Effector CD8-positive, alpha-beta T cell (primary cell): ENCODE measurements at places on chromosomes 13 and 19.
A peak's percentile ranks its signal among the peaks of the same experiment; 100 is the strongest.

- no peak for DNase-seq
Observed at GRCh38 chr19:17156947-17157302, 58.2 kb upstream of the USE1 start.

DNA sequence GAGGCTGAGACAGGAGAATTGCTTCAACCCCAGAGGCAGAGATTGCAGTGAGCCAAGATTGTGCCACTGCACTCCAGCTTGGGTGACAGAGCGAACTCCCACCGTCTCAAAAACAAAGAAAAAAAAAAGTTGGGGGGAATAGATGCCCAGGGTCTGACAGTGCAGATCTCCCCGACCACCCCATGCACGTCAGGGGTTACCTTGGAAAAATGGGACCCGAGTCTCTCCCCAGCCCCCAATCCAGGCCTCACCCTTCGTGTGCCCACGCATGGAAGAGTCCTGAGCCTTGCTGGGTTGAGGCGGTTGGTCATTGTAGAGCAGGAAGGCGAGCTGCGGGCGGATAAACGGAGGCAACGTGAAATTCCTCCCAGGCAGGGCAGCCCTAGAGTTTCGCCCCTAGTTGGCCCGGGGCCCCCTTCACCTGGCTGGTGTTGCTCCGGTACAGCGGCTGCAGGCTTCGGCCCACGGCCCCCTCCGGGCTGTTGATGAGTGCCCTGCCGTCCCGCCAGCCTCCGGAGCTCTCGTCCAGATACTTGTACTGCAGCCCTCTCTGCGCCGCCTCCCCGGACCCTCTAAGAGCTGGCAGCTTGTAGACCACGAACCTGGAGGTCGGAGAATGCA lies 588 bp downstream of the DNASE2 start:
- no peak for DNase-seq

DNA sequence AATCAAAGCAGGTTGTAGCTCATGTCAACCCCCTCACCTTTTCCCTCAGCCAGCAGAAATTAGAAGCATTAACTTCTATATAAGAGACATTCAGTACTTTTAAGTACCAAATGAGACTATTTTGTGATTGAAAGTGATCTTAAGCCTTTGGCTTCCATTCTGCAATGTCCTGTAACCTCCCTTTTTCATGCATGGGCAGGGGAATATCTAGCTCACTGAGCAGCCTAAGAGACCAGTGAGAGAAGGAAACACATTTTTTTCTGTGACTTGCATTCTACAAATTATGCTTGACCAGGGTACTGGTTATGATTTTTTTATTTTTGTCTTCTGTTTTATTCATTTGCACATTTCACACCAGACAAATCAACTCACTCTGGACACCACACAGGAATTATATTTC lies 369.6 kb downstream of the KCTD12 start:
- DNase-seq = no peak

DNA sequence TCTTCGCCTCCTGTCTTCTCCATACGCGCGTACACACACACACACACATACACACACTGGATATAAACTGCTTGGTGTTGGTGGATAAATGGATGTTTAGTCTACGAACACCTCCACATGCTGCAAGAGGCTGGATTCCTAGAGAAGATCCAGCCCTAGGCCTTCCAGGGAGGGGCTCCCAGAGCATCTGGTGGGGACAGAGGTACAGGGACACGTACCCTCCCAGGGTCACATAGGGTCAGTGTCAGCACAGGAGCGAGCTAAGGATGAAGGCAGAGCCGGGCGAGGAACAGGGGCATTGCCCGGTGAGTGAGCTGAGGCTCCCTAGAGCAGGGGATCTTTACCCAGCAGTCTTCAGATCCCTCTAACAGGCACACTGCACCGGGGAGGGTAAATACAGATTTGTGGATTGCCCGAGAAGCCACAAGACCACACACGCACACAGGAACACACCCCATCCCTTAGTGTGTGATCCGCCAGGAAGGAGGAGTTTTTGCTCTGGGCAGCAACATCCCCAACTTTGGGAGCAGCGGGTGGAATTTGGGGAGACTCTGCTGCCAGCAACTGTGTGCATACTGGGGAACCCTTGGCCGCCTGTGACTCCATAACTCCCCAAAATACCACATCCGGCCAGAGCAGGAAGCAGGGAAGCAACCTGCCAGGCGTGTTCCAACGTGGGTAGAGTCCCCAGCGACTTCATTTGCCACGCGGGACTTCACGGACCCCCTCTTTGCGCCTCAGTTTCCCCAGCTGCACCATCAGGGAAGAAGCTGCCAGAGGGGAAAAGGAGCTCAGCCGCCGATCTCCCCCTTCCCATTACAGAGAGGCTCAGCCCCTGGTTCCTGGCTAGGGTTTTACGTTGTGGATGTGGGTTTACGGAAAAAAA lies 5.8 kb upstream of the TLE2 start:
- DNase-seq = no peak

DNA sequence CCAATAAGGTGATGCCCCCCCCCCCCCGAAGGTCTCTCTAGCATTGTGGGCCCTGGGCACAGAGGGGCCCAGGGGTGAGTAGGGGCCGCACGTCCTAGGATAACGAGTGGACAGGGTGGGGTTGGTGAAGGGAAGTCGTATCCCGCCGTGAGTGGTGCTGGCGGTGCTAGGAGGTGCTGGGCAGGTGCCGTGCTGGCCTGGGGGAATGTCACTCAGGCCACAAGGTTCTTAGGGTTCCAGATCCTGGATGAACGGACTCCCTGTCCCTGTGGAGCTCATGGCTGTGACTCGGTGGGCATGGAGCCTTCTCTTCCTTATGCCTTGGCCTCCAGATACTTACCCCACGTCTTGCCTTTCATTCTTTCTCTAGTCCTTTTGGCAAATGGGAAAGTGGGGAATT lies 157.4 kb upstream of the SOX1 start:
- no peak for DNase-seq

GRCh38 chr19:2382530-2383222 lies 22.6 kb downstream of the TMPRSS9 start:
- DNase-seq = no peak

GRCh38 chr19:18173572-18174288 lies at the start of gene IFI30:
TSS of gene IFI30 (plus strand) at chr19:18173813. CDS start at chr19:18173842, 29 bp downstream.
- DNase-seq = peak; percentile 40

DNA sequence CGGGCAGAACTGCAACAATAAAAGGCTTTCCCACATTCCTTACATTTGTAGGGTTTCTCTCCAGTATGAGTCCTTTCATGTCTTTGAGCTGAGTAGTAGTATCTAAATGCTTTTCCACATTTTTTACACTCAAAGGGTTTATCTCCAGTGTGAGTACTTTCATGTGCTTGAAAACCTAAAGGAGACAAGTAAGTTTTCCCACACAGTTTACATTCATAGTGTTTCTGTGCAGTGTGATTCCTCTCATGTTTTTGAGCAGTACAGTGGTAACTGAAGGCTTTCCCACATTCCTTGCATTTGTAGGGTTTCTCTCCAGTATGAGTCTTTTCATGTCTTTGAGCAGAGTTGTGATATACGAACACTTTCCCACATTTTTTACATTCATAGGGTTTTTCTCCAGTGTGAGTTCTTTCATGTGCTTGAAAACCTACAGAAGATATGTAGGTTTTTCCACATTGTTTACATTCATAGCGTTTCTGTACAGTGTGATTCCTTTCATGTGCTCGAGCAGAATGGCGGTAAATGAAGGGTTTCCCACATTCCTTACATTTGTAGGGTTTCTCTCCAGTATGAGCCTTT lies 47.0 kb downstream of the ZNF44 start:
- no peak for DNase-seq

DNA sequence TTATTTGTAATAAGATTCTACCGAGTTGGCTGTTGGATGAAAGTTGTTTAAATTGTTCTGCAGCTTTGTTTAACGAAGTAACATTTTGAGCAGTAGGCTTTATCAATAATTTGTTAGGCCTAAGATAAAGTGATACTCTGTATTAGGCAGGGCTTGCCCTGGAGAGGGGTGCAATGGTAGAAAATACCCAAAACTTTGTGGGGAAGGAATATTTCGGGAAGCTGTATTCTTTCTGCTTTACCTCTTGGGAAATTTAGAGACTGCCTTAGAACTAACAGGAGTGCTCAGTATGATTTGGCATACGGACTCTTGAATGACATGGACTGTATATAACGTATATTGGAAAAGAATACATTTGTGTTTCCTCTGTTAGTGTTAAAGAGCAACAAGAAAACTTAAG lies 2.5 kb downstream of the PDS5B start:
- DNase-seq = no peak

DNA sequence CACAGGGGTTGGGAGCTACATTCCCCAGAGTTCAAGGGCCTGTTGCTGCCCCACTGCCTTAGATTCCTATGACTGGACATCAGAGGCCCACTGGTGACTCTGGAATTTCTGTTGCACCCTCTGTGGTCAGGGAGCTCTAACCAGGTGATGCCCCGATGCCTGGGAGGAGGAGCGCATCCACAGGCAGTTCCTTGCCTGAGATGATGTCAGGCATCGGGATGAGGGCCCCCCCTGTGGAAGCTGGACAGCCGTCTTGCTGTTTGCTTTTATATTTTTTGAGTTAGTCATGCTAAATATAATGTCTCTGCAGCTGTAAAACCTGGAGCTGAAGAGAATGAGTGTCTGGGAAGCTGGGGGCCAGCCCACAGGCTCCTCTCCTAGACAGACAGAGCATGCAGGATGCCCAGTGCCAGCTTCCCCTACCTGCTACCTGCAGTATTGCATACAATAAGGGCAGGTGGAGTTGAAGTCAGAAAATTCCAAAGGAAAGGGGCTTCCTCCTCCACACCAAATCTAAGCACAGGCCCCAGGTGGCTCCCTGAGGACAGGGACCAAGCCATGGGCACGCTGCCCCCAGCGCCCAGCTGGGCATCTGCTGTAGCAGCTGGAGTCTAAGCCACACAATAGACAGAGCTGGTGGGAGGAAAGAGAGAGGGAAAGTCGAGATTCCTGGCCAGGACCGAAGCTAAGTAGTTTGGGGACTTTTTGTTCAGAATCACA lies 16.2 kb downstream of the COL4A2 start:
- no peak for DNase-seq

DNA sequence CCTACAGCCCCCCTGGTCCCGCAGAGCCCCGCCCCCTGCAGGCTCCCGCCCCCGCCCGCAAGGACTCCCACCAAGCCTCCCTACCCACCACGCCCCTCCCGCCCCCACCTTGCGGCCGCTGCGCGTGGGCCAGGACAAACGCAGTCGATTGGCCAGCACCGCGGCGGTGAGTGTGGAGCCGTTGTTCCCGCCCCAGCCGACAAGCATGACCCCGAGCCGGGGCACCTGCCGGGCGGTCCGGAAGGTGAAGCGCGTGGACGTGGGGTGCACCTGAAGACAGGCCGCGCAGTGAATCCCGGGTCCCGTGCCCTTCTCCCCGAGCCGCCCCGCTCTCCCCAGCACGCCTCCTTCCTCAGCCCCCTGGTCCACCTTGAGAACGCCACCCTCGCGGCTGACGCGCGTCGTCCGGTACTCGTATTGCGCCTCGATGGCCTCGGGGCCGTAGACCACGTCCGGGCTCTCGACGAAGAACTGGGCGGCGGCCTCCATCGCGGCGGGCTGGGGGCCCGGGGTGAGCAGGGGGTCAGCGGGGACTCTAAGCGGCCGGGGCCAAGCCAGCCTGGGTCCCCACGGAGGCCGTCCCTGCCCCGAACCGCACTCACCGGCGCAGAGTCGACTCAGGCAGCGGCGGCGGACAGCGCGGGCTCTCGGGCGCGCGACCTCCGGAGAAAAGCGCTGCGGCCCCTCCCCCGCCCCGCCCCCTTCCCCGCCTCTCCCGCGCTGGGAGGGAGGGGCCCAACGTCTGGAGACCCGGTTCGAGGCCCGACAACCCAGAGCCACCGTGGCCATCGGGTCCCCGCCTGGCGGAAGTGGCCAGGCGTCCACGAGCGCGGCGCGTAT lies at the start of gene ISYNA1:
Gene ISYNA1, minus strand, starts transcription at position 643 of the 840 bp plus-strand sequence. Its CDS starts 154 bp downstream, at position 489.
- DNase-seq = peak; percentile 74

GRCh38 chr19:40594657-40595091 lies 6.5 kb upstream of the LTBP4 start:
- no peak for DNase-seq

DNA sequence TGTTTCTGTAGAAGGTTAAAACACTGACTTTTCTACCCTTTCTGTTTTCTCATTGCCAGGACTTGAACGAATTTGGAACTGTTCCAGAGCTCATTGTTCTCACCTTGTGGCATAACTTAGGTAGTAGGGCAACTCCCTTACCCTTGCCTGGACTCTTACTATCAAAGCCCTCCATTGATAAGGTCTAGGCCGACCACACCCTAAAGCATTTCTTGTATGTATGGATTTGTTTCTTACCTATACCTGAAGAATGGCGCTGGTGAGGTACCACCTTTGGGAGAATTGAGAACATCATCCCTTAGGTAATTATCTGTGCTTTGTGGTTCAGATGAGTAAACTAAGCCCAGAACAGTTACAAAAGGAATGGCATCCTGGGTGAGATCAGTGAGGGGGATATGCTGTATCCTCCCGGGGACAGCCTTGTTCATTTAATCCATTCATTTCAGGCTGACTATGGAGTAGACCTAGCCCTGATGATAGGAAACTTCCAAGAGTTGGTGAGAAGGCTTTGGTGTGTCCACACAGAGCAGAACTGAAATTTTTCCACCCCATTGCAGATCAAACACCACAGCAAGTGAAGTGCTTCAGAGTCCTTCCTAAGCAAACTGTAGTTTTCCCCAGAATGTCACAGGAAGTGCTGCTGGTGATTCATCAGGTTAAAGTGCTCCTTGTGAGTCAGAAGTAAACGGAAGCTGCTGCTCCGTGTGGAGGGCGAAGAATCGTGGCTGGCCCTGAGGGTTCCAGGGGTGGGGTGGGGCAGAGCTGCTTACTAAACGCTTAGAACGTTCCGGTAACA lies 113.0 kb downstream of the TEX26 start:
- no peak for DNase-seq

DNA sequence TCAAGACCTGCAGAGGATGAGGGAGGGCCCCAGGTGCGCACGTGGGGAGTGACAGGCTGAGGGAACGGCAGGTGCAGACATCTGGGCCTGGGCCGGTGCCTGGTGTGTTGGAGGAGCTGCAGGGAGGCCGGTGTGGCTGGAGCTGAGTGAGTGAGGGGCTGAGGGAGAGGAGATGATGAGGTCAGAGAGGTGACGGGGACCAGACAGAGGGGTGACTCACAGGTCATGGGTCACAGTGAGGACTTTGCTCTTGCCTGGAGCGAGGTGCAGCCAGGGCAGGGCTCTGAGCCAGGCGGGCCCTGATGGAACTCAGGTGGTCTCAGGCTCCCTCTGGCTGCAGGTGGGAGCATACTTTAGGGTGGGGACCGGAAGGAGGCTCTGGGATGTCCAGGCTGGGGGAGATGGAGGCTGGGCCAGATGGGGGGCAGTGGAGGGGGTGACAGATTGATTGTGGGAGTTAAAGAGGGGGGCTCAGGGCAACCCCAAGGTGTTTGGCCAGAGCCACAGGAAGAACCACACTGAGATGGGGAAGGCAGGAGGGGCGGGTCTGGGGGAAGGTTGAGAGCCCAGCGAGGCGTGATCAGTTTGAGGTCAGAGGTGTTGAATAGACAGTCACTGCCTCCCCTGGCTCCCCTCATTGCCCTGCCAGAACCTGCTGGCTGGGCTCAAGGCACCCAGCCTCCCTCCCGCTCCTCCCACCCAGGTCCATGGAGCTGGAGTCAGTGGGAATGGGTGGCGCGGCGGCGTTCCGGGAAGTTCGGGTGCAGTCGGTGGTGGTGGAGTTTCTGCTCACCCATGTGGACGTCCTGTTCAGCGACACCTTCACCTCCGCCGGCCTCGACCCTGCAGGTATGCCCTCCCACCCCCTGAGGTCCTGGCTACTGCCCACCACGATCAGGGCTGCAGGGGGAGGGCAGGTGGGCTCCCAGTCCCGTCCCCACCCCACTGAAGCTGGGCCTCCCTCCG lies 8.4 kb downstream of the ARHGAP33 start:
- no peak for DNase-seq

GRCh38 chr13:103250071-103250470 lies 183.9 kb upstream of the SLC10A2 start:
- DNase-seq = no peak
